ENCODE measurements at places on chromosomes 6 and 20. TPM values are rescaled to one million over a fixed set of nuclear protein-coding genes. Genes with fewer than 3 reads are reported as not detected.

DNA sequence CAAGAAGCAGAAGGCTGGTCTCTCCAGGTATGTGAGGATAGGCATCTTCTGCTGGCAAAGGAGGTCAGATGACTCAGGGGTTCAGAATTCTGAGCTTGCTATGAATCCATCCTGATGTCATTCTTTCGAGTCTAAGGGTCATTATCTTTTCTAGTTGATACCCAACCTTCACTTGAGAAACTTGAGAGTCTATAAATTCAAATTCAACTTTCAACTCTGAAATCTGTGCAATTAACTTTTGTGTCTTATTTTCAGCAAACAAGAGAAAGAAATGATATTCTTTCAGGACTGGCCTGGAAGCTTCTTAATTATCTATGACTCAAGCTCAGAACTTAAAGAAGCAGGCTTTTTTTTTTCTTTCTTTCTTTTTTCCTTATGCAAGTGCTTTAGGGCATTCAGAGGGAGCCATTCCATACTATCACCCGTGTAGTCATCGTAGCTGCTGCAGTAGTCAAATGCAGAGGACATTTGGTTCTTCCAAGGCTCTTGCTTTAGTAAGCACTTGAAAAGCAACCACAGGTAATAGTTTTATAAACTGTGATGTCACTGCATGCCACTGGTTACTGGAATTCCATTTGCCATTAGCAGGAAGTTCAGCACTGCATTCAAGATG, 93.0 kb downstream of the ADTRP start:
- DNase-seq: no peak
- peaks cover 34% of the 10 kb centered on the region for H3K27me3 ChIP-seq
- H3K27ac ChIP-seq: no peak overlapping the region
- no peaks in the 10 kb centered on the region for H3K36me3 ChIP-seq

- H3K4me3 ChIP-seq: no peak overlapping the region
- no peaks in the 10 kb centered on the region for H3K36me3 ChIP-seq
- DNase-seq: no peak
These were observed 237.6 kb downstream of the SMOC2 start for GRCh38 chr6:168678588-168678987.

GRCh38 chr6:89356642-89357170, 4.2 kb upstream of the UBE2J1 start:
- H3K4me1 ChIP-seq: peaks cover 27% of the 10 kb centered on the region
- H3K27ac ChIP-seq: peak overlapping the region; percentile 86
- peaks cover 3% of the 10 kb centered on the region for H3K36me3 ChIP-seq
- no peaks in the 10 kb centered on the region for H3K27me3 ChIP-seq
- H3K4me3 ChIP-seq: peak overlapping the region; percentile 92

DNA sequence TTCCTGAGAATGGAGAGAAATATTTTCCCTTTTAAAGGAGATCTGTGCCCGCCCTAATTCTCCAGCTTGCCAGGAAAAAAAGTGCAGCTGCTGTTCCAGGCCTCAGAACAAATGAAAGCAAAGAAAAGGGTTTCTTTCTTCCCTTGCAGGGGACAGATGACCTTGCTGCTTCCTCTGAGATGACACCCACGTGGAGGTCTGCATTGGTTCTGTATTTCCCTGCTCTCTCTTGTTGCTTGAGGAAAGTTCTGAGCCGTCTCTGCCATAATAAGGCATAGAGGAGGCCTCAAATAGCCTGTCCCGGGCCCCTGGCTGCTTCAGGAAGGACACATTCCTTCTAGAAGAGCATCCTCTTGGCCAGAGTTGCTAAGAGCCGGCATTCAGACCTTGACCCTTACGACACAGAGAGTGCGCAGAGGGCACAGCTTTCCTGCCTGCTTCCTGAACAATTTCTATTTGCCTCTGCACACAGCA, 501.8 kb upstream of the SULF2 start:
- DNase-seq: no peak
- peaks cover 68% of the 10 kb centered on the region for H3K27me3 ChIP-seq
- no peak overlapping the region for H3K4me3 ChIP-seq
- no peak overlapping the region for H3K27ac ChIP-seq

GRCh38 chr6:48860175-48860574, 602.9 kb downstream of the MMUT start:
- H3K27me3 ChIP-seq: no peaks in the 10 kb centered on the region
- H3K4me1 ChIP-seq: no peaks in the 10 kb centered on the region
- H3K27ac ChIP-seq: no peak overlapping the region
- DNase-seq: no peak
- H3K4me3 ChIP-seq: no peak overlapping the region
- no peaks in the 10 kb centered on the region for H3K36me3 ChIP-seq

DNA sequence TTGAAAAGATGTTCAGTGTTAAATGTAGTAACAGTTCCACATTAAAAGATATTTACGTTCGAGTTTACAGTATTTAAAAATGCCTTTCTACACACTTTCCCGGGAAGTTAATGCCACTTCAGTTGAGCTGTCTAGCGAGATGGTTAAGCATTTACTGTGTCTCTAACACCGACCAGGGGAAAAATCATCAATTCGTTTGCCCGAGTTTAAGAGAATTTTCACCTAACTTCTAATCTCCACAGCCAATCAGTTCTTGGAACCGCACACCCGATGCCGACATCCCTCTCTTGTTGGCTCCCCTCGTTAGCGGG, 58.2 kb downstream of the FAM217A start:
- DNase-seq: no peak
- no peaks in the 10 kb centered on the region for H3K27me3 ChIP-seq
- H3K4me3 ChIP-seq: peak overlapping the region; percentile 97

- H3K27me3 ChIP-seq: no peaks in the 10 kb centered on the region
- H3K36me3 ChIP-seq: no peaks in the 10 kb centered on the region
- DNase-seq: no peak
- H3K4me1 ChIP-seq: peaks cover 6% of the 10 kb centered on the region
- peak overlapping the region; percentile 70 for H3K27ac ChIP-seq
- H3K4me3 ChIP-seq: no peak overlapping the region
These were observed 47.7 kb downstream of the STAU1 start for GRCh38 chr20:49140411-49140810.

DNA sequence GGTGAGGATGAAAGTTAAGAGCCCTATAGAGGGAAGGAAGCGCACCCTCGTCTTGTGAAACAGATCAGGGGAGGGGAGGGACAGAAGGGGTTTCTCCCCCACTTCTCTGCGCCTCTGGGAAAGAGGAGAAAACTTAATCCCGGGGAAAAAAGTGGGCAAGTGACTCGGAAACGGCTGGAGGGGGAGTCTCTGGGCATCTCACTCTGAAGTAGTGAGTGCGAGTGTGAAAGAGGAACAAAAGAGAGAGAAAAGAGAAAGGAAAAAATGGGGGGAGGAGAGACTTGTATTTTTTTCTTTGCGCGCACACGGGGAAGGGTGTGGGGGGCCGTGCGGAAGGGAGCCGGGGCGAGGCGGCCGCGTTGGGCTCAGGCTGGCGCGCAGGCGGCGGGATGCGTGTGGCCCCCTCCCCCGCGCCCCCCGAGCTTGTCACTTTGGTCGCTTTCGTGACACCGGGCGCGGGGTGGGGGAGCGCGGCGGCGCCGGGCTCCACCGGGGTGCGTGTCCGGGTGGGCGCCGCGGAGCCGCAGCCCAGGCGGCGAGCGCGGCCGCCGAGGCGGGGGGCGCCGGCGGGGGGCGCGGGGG, 454 bp downstream of the L3MBTL3 start:
- peaks cover 7% of the 10 kb centered on the region for H3K36me3 ChIP-seq
- H3K4me3 ChIP-seq: peak overlapping the region; percentile 100
- no peaks in the 10 kb centered on the region for H3K27me3 ChIP-seq
- peak; percentile 24 for DNase-seq
- H3K4me1 ChIP-seq: peaks cover 16% of the 10 kb centered on the region

GRCh38 chr6:68615938-68616337, 19.1 kb upstream of the ADGRB3 start:
- no peaks in the 10 kb centered on the region for H3K4me1 ChIP-seq
- no peak overlapping the region for H3K4me3 ChIP-seq
- no peak for DNase-seq

- DNase-seq: no peak
- no peaks in the 10 kb centered on the region for H3K4me1 ChIP-seq
- no peak overlapping the region for H3K27ac ChIP-seq
- no peaks in the 10 kb centered on the region for H3K36me3 ChIP-seq
- no peak overlapping the region for H3K4me3 ChIP-seq
These were observed 227.1 kb downstream of the ESR1 start for GRCh38 chr6:152034631-152035030.

DNA sequence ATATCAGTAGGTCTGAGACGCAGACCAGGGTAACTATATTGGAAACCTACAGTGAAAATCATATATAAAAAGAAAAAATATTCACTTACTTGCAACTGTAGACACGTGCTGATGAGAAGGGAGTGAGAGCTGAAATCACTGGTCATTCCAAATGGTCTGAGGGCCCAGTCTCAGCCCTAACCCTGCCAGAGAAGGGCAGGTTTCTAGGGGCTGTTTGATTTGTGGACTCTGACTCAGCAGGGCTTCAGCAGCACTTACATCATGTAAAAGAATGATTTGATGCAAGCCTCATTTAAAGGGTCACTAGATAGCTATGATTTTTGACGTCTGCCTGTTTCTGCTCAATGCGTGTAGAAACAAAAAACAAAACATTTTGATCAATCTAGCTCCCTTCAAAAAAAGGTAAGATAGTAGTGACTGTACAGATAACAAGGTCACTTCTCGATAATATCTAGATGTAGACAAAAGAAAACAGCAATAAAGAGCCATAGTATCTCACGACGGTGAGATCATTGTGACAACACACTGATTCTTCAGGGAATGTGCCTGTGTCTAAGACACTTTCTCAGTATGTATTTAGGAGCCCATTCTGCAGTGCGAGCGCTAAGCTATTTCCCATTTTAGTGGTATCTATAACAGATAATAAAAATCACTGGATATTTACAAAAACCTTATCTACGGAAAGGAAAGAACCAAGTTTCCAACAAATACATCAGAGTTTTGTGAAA, 307.2 kb downstream of the HIVEP2 start:
- H3K27ac ChIP-seq: no peak overlapping the region
- no peak for DNase-seq
- no peak overlapping the region for H3K4me3 ChIP-seq
- no peaks in the 10 kb centered on the region for H3K36me3 ChIP-seq

GRCh38 chr6:79215213-79215824, 19.2 kb downstream of the HMGN3 start:
- H3K4me3 ChIP-seq: no peak overlapping the region
- peaks cover 3% of the 10 kb centered on the region for H3K36me3 ChIP-seq
- H3K27ac ChIP-seq: no peak overlapping the region
- no peaks in the 10 kb centered on the region for H3K27me3 ChIP-seq
- peaks cover 10% of the 10 kb centered on the region for H3K4me1 ChIP-seq

DNA sequence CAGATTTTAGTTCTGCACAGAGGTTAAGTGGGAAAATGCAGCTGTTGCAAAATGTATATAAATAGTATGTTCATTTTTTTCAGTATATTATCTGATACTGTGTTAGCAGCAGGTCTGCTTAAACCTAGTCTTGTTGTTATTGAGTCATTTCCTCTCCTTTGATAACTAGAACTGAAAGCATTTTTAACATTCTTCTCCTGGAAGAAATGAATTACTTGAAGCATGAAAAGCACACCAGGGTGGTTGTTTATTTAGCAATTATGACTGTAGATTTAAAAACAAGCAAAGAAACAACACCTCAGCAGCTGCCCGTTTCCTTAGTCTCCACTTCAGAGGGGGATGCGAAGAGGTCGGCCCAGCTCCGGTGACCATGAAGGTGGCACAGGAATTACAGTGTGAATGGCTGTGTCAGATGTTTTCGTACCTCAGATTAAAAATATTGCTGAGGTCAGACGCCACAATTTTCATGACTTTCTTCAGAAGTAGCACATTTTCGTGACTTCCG, 53.5 kb downstream of the GOPC start:
- H3K36me3 ChIP-seq: peaks cover 5% of the 10 kb centered on the region
- peak overlapping the region; percentile 94 for H3K27ac ChIP-seq
- H3K27me3 ChIP-seq: no peaks in the 10 kb centered on the region
- peak overlapping the region; percentile 90 for H3K4me3 ChIP-seq
- peaks cover 36% of the 10 kb centered on the region for H3K4me1 ChIP-seq

DNA sequence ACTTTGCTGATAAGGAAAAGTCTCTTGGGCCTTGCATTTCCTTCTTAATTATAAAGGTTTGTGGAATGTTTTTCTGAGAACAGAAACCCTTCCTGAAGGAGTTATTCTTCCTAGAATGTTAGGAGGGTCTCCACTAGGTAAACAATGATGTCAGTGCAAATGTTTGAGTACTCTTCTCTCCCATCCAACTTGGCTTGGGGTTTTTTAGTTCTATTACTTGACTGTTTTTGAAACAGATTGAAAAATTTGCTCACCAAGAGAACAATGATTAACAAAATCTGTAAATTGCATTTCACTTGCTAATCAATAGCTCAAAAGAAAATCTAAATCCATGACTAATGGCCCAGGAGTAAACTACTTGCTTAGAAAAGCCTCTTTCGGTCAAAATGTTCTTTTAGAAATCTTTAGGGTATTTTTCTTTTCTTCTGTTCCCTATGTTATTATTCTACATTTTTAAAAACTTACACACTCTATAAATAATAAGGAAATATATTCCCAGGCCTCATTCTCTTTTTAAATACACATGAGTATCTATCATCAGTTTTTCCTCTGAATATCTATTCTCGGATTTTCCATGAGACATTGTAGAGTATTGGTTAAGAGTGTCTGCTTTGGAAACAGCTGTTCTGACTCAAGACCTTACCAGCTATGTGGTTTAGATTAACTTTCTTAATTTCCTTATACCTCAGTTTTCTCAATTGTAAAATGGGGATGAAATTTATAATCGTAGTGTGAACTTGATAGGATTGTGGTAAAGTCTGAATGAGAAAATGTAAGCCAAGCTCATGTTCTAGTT, 234.2 kb upstream of the CITED2 start:
- no peak overlapping the region for H3K4me3 ChIP-seq
- no peaks in the 10 kb centered on the region for H3K4me1 ChIP-seq
- H3K36me3 ChIP-seq: no peaks in the 10 kb centered on the region
- H3K27ac ChIP-seq: no peak overlapping the region
- DNase-seq: no peak
- no peaks in the 10 kb centered on the region for H3K27me3 ChIP-seq

DNA sequence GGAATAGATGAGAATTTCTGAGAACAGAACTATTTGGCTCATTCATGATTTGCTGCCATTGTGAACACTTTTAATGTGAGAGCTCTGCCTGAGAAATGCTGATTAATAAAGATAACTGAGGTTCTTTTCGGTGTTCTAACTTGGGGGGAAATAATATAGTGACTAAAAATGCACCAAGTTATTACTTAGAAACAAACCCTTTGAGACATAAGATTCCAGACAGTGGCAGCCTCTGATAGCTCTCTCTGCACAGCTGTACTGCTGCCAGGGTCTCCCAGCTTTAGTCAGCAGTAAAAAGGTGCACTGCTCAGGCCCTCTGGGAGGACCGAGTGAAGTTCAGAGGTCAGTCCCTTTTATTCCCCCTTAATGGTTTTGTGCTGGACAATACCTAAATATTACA, 2.5 kb upstream of the PRDM1 start:
- peak overlapping the region; percentile 98 for H3K27ac ChIP-seq
- DNase-seq: no peak
- peak overlapping the region; percentile 71 for H3K4me3 ChIP-seq
- H3K4me1 ChIP-seq: peaks cover 63% of the 10 kb centered on the region
- H3K36me3 ChIP-seq: peaks cover 3% of the 10 kb centered on the region
- H3K27me3 ChIP-seq: no peaks in the 10 kb centered on the region

Gene RMND1
- total RNA-seq: 8.5 TPM

Gene DST
- total RNA-seq: 12.6 TPM

Gene C20orf144
- total RNA-seq: 0.45 TPM

Gene CCR6
- total RNA-seq: 57.4 TPM

Gene TBXT
- not detected for total RNA-seq

Gene TTBK1
- total RNA-seq: 0.05 TPM
